Aorta (tissue), 5 donors: ENCODE measurements at places on chromosomes 7 and 10.

DNA sequence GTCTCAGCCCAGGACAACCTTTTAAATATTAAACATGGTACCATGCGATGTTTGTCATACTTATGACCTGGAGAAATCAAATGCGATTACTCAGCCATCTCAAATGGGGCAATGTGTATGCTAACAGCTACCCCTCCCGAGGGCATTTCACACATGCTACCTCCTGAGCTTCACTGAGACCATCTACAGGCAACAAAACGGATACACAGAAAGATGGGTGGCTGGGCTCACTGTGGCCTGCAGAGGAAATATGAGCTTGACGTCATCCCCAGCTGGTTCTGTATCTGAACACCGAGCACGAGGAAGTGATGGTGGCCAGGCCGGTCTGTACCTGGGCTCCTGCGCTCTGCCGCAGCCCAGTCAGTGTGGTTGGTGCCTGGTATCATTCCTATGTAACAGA is 374.3 kb downstream of the RPS24 start:
- no peak for DNase-seq

DNA sequence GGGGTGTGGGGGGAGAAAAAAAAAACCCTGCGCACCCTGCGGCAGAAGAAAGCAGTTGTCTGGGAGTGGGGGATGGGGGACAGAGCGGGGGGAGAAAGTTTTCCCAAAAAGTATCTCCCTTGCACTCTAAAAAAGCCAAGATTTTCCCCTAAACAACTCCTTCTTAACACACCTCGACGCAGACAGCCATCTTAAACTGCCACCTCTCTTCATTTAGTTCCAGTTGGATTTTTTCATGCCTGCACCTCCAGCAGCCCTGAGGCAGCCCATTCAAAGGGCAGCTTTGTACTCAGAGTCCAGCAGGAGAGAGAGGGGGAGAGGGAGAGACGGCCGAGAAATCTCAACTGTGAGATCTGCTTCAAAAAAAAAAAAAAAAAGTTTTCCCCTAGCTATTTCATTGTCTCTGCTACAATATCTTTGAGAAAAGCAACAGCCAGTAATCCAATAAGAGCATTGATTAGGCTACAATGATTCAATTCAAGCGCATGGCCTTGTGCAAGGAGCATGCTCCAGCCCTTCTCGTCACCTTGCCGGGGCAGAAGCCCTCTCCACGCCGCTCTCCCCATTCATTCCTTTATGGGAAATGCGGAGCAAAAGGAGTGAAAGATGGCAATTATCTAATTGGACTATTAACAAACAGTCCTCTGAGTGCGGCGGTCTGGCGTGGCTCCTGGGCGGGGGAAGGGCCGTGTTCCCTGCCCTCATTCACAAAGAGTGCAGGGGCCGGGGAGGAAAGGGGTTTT is 939 bp upstream of the VAX1 start:
- DNase-seq, result no peak

GRCh38 chr10:47034441-47035051 is 123.3 kb downstream of the PTPN20 start:
- no peak for DNase-seq

GRCh38 chr7:48992816-48993215 is 68.5 kb downstream of the CDC14C start:
- DNase-seq, result no peak

GRCh38 chr7:32893722-32894121 is 2.2 kb upstream of the KBTBD2 start:
- DNase-seq, result no peak

- DNase-seq, result no peak
Measured at GRCh38 chr10:97675222-97675621, 11.8 kb downstream of the AVPI1 start.

DNA sequence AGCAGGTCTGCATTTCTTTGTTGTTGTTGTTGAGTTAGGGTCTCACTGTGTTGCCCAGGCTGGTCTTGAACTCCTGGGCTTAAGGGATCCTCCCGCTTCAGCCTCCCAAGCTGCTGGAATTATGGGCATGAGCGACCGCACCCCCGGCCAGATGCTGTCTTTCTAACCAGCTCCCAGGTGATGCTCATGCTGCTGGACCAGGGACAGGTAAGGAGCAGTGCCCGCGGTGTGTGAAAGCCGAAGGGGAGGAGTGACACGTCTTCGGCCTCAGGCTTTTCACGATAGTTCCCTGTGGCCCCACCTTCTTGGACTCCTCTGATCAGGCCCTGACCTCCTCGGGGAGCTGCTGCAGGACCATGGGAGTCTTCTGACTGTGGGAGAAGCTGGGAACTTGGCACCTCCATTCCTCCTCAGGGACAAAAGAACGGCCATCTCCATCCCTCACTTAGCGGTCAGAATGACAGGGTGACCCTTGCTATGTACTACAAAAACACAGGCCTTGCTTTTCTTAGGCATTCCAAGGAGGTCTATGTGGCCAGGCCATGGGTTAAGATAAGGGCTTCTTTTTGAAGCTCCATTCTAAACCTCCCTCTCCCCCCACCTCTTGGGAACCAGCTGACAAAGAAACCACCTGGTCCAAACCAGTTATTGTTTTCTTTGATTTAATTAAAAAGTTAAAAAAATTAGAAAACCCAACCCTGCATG is 5.5 kb downstream of the SFRP5 start:
- DNase-seq, result no peak

DNA sequence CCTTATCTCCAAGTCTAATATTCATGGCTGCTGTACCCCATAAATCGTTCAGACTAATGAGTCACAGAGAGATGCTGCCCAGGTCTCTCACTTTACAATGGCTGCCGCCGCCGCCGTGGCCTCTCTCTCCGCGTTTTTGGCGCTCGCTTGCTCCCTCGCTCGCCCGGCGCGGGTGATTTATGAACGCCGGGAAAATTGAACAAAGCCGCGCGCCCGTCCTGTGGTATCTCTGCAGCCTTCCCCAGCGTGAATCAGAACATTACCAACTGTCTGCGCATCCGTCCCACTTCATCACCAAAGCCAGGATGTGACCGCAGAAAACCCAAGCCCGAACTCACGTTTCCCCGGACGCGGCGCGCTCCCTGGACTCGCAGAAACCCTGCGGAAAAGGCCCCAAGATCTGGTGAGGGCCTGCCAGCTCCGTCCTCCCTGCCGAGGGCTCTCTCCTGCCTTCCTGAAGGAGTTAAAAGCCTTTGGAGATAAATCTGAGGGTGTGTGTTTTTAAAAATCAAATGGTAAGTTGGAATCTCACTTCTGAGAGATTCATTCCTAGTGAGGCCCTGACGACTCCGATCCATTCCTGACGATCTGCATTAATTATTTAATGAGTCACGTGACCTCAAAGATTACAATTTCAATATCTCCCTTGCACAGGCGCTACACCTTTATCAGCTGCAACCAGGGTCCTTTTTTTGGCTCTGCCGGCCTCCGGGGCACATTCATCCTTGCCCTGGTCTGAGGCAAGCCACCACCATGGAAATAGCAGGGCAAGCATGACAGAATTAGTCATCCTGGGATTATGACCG is 6.3 kb downstream of the HOXA4 start:
- DNase-seq, result peak; percentile 90

DNA sequence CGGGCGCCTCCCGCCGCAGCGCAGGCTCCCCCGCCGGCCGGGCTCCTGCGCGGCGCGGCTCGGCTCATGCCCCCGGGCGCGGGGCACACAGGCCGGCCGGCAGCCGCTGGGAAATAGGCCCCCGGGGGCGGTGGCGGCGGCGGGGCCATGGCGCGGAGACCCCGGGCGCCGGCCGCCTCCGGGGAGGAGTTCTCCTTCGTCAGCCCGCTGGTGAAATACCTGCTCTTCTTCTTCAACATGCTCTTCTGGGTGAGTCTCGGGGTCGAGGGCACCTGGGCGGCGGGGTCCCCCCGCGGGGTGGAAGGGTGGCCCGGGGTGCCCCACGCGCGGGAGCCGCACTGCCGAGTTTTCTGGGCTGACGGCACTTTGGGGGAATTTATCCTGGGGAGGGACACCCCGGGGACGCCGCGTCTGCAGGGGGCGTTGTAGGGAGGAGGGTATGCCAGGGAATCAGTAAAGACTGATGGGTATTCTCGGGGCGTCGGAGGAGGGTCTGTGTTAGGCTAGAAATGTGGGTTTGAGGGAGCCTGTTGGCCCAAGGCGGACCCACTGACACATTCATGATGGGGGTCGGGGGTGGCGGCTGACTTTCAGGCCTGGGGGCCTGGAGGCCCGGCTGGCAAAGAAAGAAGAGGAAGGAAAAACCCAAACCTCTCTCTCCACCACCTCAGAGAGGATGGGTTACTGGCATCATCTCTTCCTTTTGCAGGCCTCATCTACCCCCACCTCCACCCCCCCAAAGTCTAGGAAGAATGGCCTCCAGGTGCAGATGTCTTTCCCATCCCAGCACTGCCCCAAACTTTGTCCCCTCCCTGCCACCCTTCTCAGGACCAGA is 544 bp downstream of the TSPAN33 start:
- no peak for DNase-seq
